A549 treated with AZD2906 at 1 μM for 4 hours (cell line): ENCODE measurements at places on chromosomes 4 and X. TPM values are rescaled to one million over a fixed set of nuclear protein-coding genes. Genes with fewer than 3 reads are reported as not detected.

The MAGEC1 gene
- 0.03 to 0.05 TPM (median 0.03 TPM) in 5 replicates for total RNA-seq

The FAM149A gene
- total RNA-seq = 1.2 to 1.8 TPM (median 1.4 TPM) in 5 replicates

The CNGA1 gene
- total RNA-seq = 0.06 to 0.09 TPM in 2 of 5 replicates, not detected in the others

The DCTD gene
- total RNA-seq = 71.4 to 83.3 TPM (median 74.5 TPM) in 5 replicates

The IL13RA2 gene
- 0.08 to 0.10 TPM (median 0.09 TPM) in 3 of 5 replicates, not detected in the others for total RNA-seq
